ENCODE measurements at places on chromosomes 13 and 19.

DNA sequence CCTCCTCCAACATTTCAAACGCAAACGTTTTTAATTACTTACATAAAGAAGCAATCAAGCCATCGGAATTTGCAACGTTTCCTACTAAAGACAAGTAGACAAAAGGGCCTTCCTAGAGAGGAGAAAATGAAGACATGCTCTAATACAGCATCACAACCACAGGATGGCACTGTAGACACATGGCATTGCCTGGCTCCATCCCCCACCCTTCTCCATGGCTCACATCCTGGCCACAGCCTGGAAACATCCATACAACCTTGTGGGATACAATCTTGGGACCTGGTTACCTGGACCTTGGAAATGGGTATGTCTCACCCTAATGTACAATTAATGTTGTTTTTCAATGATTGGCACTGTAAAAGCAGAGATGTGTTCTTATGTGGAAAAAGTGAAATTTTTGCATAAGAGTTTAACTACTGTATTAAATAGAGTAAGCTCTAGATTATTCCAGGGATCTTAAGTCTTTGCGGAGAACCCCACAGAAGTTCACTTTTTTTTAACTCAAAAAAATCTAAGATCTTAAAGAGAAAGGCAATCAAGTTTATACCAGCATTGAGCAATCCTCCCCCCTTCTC is 21.5 kb downstream of the EBPL start:
- peak; percentile 58 for DNase-seq

DNA sequence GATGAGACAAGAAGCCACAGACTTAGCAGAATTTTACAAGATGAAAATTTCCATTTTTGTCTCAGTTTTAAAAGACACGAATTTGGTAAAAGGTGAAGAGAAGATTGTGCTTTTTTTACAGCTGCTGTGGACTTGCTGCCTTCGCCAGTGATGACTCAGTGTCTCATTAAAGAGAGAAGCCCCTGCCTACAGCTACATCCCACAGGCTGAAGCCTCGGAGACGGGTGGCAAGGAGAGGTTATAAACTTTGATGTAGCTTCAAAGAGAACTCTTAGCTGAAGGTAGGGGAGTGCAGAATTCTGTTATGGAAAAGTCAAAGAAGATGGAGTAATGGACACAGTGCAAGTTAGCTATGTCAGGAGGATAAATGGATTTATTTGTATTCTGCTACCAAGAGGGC is 683.4 kb upstream of the ARGLU1 start:
- no peak for DNase-seq

DNA sequence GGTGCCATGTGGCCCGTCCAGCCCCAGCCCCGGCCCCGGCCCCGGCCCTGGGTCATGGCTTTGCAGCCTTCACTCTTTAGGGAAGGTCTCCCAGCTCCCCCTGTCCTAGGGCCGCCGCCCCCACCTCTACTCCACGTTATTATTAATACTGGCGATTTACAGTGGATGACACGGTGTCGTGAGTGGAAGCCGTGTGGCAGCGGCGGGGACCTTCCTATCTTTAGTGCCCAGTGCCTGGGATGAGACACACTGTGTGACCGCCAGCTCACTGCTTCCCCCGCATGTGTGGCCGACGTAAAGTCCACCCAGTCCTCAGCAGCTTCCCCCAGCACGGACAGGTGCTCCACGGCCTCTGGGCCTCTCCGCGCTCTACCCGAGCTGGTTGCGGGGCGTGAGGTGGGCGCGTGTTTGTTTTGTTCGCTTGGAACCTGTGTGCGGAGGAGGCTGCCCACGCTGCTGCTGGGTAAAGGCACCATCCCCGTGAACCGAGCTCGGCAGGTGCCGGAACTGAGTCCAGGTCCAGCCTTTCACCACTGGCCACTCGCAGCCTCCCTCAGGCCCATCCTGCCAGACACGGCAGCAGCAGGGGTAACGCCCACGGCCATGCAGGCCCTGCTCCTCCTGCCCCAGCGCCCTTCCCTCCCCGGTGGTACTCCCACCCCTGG is 70.9 kb upstream of the MCF2L start:
- DNase-seq: no peak

- DNase-seq: no peak
These were observed 11.1 kb upstream of the GTF2F2 start for GRCh38 chr13:45109102-45109720.

GRCh38 chr13:29162638-29163235 is 342.6 kb downstream of the MTUS2 start:
- no peak for DNase-seq

DNA sequence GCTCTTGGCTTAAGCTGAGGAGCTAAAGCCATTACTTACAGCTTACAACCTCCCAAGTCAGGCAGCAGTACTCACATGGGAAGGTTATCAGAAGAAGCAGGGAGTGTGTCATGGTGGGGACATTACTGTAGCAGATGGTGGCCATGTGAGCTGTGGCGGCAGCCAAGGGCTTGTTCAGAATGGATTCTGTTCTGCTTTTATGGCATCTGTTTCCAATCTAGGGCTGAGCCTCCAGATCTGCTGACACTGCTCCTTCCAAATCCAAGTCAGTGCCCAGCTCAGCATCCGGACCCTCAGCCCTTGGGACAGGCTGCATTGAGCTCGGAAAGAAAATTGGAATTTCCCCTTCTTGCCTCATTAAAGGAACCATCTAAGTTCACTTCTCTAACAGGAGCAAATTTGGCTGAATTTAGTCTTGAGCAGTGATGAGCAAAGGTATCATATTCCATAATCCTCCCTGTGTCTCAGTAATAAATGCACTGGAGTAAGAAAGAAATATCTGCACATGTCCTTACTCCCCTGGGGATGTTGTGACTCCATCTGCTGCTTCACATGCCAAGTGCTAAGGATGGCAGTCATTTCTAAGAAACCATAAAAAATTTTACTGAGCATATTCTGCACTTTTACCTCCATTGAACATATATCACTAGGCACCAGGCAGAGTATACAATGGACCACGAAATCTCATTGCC is 73.9 kb downstream of the KCTD12 start:
- no peak for DNase-seq

DNA sequence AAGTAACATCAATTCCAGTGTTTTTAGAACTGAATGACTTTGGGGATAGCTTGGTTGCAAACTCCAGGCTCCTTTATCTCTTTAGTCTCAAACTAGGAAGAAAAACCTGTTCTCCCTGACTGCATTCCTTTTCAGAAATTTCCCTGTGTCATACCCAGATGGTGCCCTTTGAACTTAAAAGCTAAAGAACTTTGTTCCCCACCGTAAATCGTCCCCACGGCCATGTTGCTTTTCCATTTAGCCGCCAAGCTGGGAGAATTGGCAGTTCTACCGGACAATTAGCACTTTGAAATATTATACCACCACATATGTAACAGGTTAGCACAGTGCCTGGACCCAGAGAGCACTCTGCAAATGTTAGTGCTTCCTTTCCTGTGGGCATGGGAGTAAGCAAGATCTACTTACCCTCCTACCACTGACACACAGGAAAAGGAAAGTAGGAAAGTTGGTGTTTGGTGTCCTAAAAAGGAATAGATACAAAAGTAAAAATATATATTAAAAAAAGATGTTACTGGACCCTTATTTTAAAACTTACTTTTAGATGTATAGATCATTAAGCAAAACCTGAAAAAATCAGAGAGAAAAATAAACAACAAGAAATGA is 191.9 kb upstream of the MIR17HG start:
- no peak for DNase-seq

- no peak for DNase-seq
These were observed 219.4 kb downstream of the NHLRC3 start for GRCh38 chr13:39257642-39258041.

- DNase-seq: no peak
These were observed 1.9 kb downstream of the CDK8 start for GRCh38 chr13:26255691-26256277.

GRCh38 chr19:49331616-49332055 is 3.6 kb upstream of the CD37 start:
- DNase-seq: peak; percentile 17

GRCh38 chr13:98493042-98493712 is 83.7 kb downstream of the STK24 start:
- no peak for DNase-seq

- DNase-seq: no peak
These were observed 741 bp upstream of the CADM4 start for GRCh38 chr19:43640424-43640757.
